ENCODE measurements at places on chromosomes 5 and 9.
A peak's percentile ranks its signal among the peaks of the same experiment; 100 is the strongest.

DNA sequence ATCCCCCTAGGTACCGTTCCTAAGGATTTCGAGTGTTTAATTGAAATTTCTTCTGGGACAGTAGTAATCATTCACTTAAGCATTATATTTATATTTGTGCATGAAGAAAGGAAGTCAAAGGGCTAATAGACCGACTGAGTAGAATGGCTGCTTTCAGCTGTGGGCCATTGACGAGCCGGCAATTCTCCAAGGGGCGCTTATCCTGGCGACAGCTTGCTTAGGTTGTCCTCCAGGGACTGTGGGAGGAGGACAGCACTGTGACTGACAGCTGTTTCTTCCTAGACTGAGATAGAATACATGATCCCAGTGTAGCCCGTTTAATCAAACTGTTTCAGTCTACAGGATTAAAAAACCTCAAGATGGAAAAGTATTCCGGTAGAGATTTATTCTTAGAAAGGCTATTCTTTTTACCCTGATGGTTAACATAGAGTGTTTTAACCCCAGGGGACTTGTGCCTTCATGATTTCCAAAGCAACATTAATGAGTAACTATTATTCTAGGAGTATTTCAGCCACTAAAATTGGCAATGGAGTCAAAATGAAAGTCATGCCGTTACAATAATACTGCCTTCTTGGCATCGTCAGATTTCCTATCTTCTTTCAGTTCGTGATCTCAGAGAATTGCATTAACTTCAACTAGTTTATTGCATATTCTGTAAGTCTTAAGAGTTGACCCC lies 943.1 kb upstream of the WWC1 start:
- H3K4me3 ChIP-seq = no peak overlapping the region
- DNase-seq = no peak
- H3K27ac ChIP-seq = no peak overlapping the region
- H3K27me3 ChIP-seq = no peaks in the 10 kb centered on the region
- no peaks in the 10 kb centered on the region for H3K36me3 ChIP-seq

DNA sequence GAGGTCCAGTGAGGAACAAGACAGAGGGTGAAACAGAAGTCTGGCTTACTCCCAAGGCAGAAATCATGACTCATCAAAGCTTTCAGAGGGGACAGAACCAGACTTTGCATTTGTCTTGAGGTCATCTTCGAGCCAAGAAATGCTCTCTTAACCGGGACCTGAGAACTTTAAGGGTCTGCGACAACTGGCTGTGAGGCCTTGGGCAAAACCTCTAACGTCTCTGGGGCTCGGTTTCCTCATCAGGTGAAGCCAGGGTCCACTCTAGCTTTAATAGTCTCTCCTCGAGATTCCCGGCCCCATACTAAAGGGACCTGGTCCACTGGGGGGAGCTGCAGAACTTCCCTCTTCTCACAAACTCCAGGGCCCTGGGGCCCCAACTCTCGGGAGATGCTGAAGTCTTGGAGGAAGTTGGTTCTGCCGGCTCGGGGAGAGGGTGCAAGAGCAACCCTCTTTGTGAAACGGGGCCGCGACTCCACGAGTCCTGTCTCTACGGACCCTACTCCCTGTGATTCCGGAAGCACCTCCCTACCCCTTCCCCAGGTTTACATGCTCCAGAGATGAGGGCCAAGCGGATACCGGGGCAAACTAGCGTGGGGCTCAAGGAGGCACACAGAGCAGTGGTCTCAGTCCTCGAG lies 2.6 kb downstream of the GLIS3 start:
- DNase-seq = no peak
- no peaks in the 10 kb centered on the region for H3K27me3 ChIP-seq

- H3K4me1 ChIP-seq = no peaks in the 10 kb centered on the region
- no peak overlapping the region for H3K27ac ChIP-seq
- no peaks in the 10 kb centered on the region for H3K27me3 ChIP-seq
- peaks cover 5% of the 10 kb centered on the region for H3K36me3 ChIP-seq
- DNase-seq = no peak
These were observed 36.5 kb downstream of the KIF2A start for GRCh38 chr5:62342476-62342837.

DNA sequence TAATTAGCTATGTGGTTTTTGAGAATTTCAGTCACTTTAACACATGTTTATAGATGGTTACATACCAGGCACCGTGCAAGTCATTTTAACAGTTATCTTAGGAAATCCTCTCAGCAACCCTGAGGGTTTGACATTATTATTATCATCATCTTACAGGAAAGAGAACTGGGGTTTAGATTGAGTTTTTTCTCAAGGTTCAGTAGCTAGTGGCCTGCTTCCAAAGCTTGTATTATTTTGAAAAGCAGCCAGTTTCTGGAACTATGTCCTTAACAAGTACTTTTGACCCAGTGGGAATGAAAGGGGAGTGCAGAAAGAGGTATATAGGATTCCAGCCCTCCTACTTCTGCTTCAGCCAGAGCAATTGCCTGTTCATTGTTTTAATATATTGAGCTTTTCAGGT lies 157.5 kb downstream of the COMMD10 start:
- no peaks in the 10 kb centered on the region for H3K36me3 ChIP-seq
- no peaks in the 10 kb centered on the region for H3K27me3 ChIP-seq

- no peak overlapping the region for H3K27ac ChIP-seq
- no peaks in the 10 kb centered on the region for H3K4me1 ChIP-seq
- no peak overlapping the region for H3K4me3 ChIP-seq
- no peak for DNase-seq
These were observed 23.0 kb upstream of the RBM22 start for GRCh38 chr5:150723845-150724244.

DNA sequence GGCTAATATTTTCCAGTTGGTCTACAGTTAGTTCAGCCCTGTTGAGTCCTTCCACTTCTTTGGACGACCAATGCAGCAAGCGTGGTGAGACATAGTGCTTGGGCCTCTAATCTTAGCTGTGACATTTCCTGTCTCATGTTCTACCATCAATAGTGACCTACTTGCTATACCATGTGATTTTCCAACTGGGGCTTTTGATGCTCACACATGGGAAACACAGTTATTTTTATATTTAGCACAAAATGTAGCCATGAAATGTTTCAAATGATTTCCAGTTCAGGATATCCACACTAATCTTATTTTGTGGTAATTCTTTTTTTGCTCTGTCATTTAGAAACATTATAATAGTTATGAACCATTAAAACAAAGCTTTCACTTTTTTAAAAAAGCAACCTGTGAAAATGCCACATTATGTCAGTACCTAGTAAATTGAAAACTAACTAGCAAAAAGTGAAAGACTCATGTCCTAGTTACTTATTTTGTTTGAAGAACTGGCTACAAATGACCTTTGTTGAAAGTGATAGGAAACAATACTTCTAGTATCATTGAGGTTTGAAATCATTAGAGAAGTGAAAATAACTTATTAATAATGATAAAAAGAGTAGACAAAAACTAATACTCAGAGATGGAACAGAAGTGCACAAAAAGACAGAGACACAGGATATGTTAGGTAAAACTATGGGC lies 18.3 kb downstream of the MARCHF3 start:
- no peaks in the 10 kb centered on the region for H3K4me1 ChIP-seq
- no peaks in the 10 kb centered on the region for H3K27me3 ChIP-seq
- no peaks in the 10 kb centered on the region for H3K36me3 ChIP-seq
- no peak overlapping the region for H3K4me3 ChIP-seq
- DNase-seq = no peak
- no peak overlapping the region for H3K27ac ChIP-seq

DNA sequence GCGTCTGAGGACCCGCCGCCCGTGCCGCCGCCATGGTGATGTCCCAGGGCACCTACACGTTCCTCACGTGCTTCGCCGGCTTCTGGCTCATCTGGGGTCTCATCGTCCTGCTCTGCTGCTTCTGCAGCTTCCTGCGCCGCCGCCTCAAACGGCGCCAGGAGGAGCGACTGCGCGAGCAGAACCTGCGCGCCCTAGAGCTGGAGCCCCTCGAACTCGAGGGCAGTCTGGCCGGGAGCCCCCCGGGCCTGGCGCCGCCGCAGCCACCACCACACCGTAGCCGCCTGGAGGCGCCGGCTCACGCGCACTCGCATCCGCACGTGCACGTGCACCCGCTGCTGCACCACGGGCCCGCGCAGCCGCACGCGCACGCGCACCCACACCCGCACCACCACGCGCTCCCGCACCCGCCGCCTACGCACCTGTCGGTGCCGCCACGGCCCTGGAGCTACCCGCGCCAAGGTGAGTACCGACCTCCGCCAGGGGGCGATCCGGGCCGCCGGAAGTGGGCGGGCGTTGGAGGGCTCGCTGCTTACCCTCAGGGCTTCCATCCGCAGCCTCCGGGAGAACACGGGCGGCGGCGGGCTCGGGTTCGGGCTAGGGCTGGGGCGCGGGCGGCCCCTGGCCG lies 8.5 kb downstream of the PRR7 start:
- H3K27ac ChIP-seq = peak overlapping the region; percentile 80
- peak overlapping the region; percentile 50 for H3K4me3 ChIP-seq

DNA sequence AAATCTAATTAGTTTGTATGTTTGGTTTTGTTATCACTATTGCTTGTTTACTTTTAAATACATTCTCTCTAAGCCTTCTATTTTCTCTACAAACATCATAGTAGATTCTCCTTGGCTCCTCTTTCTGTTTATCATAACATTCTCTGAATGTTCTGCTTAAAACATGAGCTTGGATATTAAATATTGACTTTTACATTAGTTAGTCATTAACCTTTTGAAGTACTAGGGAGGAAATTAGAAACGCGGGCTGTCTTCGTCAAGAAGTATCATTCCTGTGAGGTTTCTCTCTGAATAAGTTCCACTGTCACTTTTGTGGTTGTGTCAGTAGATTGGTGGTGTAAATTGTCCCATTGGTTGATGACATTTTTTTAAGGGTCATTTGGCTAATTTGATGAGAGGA lies 821.5 kb downstream of the EFNA5 start:
- no peak overlapping the region for H3K27ac ChIP-seq
- no peak overlapping the region for H3K4me3 ChIP-seq
- DNase-seq = no peak
- H3K27me3 ChIP-seq = no peaks in the 10 kb centered on the region
- H3K36me3 ChIP-seq = no peaks in the 10 kb centered on the region

- DNase-seq = no peak
- H3K27ac ChIP-seq = no peak overlapping the region
- H3K4me1 ChIP-seq = no peaks in the 10 kb centered on the region
- no peaks in the 10 kb centered on the region for H3K36me3 ChIP-seq
- no peaks in the 10 kb centered on the region for H3K27me3 ChIP-seq
These were observed 93.4 kb downstream of the MPDZ start for GRCh38 chr9:13186091-13186490.

DNA sequence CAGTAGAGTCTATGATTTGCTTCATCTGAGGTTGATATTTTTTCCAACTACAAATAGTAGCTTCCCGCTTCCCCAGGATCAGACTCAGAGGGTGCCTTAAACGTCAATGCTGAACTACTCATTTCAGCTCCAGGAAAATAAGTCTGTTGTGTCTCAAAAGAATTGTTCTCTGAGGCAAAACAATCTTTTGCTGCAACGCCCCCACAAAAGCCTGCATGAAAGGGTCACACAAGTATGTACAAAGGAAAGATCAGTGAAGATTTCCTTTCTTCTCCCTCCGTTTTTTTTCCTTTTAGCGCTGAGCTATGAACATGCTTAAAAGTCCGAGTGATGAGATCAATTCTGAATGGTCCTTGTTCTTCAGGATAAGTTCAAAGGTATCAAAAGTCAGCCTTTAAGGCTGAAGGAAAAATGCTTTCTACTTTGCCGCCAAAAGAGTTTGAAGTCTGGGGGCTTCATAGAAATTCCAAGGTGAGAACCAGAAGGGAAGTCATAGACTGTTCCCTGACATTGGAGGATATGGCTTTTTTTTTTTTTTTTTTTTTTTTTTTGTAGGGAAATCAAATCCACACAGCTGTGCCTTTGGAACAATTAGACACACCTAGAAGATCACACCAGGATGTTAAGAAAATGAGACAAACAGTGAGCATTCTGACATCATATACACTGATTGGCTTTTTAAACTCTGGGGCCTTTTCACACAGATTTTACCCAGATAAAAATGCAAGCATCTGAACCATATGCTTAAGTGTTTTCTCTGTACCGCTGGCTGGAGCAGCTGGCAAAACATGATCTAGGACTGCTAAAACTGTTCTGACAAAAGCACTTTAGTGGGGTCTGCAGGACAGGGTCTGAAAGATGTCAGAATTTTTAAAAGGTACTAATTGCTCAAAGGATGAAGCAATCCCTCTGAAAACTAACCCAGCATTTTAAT lies 329.3 kb downstream of the ENC1 start:
- H3K4me3 ChIP-seq = no peak overlapping the region
- no peaks in the 10 kb centered on the region for H3K27me3 ChIP-seq
- peaks cover 5% of the 10 kb centered on the region for H3K4me1 ChIP-seq
- H3K27ac ChIP-seq = no peak overlapping the region
- DNase-seq = no peak

GRCh38 chr5:106094204-106094607 lies 1576.5 kb downstream of the EFNA5 start:
- no peaks in the 10 kb centered on the region for H3K36me3 ChIP-seq
- peak; percentile 2 for DNase-seq
- no peaks in the 10 kb centered on the region for H3K27me3 ChIP-seq
- no peaks in the 10 kb centered on the region for H3K4me1 ChIP-seq

DNA sequence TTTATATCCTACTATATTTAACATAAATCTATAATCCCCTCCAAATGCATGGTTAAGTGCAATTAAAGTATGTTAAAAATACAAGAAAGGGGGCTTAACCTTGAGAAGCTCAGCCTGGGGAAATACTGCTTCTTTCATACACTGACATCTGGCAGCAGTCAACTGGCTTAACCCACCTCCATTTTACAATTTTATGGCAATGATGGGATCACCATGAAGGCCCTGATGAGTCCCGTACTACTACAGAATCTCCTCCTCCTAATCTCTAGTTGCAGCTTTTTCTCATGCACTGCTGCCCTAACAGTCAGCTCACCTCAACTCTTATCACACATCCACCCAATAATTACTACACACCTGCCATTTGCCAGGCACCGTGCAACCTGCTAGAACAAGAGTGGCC lies 40.9 kb downstream of the ZNF608 start:
- H3K36me3 ChIP-seq = no peaks in the 10 kb centered on the region
- no peak for DNase-seq
- H3K4me3 ChIP-seq = no peak overlapping the region
- peak overlapping the region; percentile 86 for H3K27ac ChIP-seq
- peaks cover 90% of the 10 kb centered on the region for H3K4me1 ChIP-seq
- H3K27me3 ChIP-seq = no peaks in the 10 kb centered on the region

Data from Panc1 (cell line).